HTR-8/SVneo (cell line): ENCODE measurements at places on chromosomes 11 and 22.

DNA sequence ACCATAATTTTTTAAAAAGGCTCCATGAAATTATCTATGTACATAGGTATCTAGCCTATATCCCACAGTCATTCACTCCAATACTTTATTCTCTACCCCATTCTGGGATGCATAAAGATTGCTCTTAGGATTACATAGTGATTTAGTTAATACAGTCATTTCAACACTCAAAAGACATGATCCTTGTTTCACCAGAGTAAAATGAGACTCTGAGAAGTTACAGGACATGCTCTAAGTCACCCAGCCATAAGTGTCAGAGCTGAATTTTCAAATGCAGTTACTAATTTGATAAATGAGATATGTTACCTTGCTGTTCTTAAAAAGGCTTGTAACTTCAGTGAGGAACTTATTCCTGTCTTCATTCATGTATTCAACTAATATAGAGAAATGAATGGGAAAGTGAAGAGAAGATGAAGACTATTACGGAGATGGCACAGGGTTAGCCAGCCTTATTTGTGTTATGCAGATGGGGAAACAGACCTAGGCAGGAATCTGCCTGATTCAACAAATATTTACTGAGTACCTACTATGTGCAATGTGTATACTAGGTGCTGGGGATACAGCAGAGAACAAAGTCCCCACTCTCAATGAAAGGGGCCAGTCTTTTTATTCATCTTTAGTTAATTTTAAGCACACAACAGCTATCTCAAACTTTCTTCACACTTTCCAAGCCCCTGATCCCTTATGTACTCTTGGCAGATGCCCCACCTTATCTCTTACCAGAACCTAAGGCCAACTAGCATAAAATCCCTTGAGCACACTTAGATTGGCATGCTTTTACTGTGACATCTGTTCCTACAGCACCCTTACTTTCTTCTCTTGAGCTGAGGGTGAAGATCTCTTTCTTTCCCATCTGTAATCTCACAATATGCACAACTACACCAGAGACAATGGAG is 21.6 kb downstream of the MAPK1 start:
- no peak for DNase-seq

DNA sequence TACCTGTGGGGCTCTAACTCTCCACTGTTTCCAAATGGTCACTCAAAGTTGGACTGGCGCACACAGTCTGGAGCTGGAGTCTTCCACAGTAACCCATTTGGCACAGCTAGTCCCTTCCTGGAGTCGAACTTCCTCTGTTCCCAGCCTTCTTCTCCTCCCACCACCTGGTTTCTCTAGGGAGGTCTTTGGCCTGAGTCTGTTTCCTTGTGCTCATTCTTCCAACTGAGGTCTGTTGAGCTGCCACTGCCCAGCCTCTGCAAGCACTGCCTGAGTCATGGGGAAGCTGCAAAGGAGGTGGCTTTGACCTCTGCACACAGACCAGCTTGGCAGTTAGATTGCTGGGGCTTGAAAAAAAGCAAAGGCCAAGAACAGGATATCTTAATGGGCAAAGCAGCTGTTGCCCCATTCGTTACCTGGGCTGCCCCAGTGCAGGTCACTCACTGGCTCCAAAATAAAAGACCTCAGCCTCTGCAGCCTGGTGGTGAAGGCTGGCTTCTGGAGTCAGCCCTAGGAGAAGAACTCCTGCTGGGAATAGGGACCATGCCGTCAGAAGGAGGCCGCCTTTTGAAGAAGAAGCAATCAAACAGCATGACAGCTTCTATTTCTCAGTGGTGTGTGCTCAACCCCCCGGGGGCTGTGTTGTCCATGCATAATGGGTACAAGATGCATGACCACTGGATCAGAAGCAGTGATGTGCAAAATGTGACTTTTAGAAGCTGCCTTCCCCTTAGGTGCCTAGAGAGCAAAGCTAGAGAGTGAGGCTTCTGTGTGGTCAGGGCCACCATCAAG is 3.0 kb downstream of the ADAMTS15 start:
- no peak for DNase-seq

DNA sequence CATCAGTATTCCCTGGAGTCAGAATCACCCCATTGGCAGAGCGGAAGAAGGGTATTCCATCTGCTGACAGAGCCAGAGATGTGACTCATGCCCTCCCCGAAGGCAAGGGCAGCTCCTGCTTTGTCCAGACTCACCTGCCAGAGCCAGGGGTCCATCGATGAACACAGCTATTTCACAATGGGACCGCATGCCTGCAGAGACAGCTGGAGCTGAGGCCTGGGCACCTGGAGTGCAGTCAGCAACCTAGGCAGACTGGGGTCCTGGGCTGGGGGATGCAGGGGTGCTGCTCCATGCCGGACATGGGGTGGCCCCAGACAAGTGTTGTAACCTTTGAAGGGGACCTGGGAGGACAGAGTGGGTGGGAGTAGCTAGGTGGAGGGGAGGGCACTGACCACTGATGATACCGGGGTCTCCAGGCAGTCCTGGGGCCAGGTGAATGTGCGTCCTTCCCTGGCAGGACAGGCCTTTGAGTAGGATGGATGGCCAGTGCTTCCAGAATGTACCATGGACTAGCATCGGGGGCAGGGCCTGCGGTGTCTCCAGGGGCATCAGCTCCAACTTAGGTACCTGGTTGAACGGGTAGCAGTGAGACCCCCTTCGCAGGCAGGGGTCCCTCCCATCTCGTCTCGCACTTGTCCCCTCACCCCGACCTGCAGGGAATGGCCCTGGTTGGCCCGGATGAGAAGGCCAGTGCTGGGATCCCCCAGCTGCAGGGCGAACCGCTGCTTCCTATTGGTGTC is 1.7 kb downstream of the TRPT1 start:
- no peak for DNase-seq

DNA sequence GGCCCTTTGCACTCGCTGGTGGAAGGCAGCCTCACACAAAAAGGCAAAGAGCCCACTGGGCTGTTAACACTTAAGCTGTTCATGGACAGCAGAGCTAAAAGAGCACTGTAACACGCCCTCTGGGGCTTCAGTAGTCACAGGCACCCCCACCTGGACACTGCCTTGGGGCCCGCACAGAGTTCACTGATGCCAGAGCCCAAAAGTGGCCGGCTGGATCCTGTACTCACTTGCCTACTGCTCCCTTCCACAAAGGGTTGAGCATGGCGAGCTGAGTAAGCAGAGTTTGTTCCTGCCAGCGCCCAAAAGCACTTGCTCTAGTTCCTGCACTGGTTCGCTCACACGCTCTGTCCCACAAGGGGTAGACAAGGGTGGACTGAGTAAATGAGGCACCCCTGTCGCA is 78.8 kb downstream of the RELT start:
- DNase-seq, result no peak
